Stimulated activated effector memory CD8-positive, alpha-beta T cell treated with anti-CD3 and anti-CD28 coated beads, Interleukin-12 subunit alpha, Interleukin-12 subunit beta, amount 100 ng/mL, for 72 hours (primary cell): ENCODE measurements at places on chromosomes 13 and 19.

GRCh38 chr19:41652250-41652649 is 25.4 kb upstream of the CEACAM4 start:
- no peak for DNase-seq

- DNase-seq: no peak
Measured at GRCh38 chr19:33133438-33134031, 1.6 kb downstream of the WDR88 start.

GRCh38 chr19:18205200-18205892 is 1.5 kb upstream of the RAB3A start:
- DNase-seq: peak; percentile 46

DNA sequence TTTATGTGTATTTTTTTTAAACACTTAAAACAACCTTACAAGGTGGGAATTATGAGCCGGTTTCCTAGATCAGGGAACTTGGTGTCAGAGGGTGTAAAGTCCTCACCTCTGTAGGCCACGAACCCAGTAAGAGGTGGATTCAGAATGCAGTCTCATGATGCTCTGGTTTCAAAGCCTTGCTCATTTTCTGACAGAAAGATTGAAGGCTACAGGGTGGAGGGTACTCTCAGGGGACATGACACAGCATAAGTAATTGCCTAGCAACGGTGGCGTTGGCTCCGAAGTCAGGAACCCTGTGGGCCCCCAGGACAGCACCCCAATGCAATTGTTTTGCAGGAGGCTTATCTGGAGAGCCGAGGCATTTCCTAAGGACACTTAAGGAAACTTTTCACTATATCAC is 794.7 kb downstream of the EFNB2 start:
- no peak for DNase-seq

- no peak for DNase-seq
Measured at GRCh38 chr19:40525234-40526051, 51.2 kb upstream of the SHKBP1 start.

DNA sequence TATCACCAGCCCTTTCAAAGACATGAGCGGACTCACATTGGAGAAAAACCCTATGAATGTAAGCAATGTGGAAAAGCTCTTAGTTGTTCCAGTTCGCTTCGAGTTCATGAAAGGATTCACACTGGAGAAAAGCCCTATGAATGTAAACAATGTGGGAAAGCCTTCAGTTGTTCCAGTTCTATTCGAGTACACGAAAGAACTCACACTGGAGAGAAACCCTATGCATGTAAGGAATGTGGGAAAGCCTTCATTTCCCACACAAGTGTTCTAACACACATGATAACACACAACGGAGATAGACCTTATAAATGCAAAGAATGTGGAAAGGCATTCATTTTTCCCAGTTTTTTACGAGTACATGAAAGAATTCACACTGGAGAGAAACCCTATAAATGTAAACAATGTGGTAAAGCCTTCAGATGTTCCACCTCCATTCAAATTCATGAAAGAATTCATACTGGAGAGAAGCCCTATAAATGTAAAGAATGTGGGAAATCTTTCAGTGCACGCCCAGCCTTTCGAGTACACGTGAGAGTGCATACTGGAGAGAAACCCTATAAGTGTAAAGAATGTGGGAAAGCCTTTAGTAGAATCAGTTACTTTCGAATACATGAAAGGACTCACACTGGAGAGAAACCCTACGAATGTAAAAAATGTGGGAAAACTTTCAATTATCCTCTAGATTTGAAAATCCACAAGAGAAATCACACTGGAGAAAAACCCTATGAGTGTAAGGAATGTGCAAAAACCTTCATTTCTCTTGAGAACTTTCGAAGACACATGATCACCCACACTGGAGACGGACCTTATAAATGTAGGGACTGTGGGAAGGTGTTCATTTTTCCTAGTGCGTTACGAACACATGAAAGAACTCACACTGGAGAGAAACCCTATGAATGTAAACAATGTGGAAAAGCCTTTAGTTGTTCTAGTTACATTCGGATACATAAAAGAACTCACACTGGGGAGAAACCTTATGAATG is 17.6 kb downstream of the ZNF791 start:
- no peak for DNase-seq

DNA sequence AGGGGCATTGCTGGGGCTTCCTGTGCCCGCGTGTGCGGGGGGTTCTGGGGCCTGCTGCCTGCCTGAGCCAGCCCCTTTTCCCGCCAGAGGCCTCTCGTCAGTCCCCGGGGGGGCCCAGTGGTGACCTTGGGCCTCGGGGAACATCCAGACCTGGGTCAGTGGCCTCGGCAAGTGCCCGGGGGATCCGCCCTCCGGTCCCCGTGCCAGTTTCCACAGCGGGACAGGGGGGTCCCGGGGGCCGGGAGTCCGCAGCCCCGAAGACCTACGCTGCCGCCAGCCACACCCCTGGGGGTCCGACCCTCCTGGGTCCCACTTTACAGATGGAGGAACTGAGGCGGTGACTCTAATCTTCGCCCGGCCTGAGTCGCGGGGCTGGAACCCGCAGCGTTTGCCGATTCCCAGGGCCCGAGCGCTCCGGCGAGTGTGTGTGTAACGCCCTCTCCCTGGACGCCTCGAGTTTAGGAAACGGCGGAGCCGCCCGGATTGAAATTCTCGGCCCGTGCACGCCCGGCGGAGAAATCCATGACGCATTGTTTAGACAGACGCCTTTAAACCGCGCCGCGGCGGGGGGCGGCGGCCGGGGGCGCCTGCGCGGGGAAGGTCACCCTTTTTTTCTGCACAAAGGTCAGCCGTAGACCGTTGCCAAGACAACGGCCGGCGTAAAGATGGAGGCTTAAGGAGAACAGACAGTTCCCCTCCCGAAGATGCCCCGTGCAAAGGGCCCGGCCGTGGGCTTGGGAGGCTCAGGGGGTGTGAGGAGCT is 39.3 kb downstream of the EFNA2 start:
- DNase-seq: no peak

DNA sequence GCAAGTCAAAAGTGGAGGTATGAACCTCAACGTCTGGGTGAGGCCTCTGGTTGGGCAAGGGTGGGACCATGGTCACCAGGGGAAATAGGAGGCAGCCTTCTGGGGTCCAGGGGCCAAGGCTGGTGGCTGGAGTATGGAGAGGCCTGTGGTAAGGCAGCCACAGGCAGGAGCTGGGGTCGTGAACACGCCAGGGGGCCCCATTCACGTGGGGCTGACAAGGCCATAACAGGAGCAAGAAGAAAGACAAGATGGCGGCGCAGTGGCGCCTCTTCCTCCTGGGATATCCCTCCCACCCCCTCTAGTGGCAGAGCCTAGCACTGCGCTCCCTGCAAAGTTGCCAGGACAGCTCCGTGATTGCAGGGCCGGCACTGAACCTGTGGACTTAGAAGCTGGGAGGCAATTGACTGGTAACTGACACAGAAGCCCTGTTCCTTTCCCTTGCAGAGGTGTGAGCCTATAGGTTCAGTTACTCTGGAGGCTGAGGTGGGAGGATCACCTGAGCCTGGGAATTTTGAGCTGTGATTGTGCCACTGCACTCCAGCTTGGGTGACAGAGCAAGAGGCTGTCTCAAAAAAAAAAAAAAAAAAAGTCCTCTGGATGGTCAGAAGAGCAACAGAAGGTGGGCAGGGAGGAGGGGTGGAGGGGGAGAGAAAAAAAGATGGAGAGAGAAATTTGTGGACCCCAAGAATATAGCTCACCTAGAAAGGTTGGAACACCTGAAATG is 19.7 kb upstream of the EDDM13 start:
- peak; percentile 90 for DNase-seq

DNA sequence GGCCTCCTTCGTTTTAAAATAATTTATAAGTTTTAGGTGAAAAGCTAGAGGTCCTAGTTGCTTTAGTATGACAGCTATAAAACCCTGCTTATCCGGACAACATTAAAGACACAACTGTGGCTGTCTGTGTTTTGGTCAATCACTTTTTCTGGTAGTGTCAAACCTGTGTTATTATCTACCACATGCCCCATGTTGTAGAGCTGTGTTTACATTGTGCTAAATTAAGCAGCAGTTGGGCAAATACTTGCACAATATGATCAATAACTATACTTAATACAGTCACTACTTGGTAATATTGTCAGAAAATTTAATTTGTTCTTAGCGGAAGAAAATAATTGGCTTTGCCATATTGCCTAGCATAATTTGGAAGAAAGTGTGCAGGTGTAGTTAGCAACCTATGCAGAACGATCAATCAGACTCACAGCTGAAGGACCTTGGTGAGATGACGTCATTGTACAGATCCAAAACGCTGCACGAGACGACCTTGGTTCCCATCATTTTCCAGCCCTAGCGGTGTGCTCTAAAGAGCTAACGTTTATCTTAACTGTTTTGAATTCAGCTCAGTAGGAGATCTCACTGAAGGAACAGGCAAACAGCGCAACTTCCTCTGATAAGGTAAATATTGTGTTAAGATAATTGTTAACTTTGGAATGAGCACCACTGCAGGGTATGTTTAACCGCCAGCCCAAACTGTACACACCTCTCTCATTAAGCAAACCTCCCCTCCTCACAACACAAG is 476.6 kb downstream of the IRS2 start:
- no peak for DNase-seq

DNA sequence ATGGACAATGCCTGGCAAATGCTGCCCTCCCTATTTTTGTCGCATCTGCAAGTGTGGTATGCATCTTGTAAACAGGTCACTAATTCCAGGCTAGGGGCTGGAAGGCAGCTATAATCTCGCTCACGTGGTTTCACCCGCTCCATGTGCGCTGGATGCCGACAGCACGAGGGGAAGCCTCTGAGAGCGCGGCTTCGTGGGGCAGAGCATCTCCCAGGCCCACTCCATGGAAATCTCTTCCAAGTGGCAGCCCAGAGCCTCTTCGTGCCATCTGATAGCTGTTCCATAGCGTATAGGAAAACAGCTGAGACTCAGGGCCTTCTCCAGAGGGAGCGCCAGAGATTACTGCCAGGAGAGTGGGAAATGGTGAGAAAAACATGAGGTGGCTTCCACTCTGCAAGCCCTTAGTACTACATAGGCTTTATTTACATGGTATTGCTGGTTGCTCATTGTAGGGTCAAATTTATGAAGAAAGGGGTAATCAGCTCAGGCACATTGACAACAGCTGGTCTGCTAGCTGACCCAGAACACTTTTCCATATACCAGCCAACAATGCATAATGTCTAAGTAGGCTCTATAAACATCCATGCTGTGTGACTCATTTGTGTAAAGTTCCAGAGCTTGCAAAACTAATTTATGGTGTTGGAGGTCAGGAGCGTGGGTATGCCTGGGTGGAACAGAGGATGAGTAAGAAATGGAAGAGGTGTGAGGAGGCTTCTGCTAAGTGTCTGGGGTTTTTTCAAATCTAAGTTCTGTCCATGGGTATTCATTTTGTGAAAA is 165.2 kb downstream of the SHISA2 start:
- no peak for DNase-seq

DNA sequence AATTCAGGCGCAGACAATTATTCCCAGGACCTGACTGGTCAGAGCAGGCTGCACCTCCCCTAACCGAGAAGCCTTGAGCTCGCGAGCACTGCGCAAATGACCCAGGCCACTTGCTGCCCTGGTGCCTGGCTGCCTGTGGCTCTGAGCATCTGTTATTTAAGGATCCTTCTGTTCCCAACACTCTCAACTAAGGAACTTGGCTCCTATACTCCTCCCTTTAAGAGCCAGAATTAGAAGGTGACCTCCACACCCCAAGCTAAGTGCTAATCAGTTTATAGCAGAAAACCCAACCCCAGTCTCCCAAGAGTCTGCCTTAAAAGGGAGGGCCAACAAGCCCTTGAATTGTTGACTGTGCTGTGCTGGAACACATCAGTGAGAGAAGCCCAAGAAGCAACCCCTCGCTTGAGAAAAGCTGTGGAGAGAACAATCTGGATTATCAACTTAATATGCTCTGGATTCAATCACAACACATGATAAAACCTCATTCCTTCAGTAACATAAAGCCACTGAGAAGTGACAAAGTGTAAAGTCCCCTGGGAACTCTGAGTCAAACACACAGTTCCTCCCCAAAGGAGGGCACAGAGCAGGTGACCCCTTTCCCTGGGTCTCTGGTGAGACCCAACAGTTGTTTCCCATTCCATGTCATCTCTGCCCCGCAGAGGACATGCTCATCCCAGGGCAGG is 14.6 kb downstream of the AKAP8L start:
- no peak for DNase-seq

- DNase-seq: no peak
Measured at GRCh38 chr13:85266771-85267170, 532.4 kb downstream of the SLITRK6 start.

DNA sequence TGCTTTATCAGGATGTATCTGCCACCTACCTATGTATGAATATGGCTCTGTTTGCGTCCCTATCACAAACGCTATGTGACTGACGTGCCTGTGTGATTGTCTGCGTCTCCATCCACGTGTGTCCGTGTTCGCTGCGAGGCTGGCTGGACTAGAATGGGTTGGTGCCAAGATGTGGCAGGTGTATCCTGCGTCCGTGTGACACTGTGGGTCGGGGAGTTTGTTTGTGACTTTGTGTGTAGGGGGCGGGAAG is 6.7 kb upstream of the HOOK2 start:
- no peak for DNase-seq

- DNase-seq: no peak
Measured at GRCh38 chr19:6856749-6857372, 30.5 kb upstream of the ADGRE1 start.

DNA sequence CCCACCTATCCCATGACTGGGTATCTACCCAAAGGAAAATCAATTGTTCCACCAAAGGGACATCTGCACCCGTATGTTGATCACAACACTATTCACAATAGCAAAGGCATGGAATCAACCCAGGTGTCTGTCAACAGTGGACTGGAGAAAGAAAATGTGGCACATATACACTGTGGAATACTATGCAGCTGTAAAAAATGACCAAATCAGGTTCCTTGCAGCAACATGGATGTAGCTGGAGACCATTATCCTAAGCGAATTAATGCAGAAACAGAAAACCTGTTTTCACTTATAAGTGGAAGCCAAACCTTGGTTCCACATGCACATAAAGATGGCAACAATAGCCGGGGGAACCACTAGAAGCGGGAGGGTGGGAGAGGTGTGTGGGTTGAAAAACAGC is 228.6 kb downstream of the UQCRFS1 start:
- no peak for DNase-seq

GRCh38 chr19:35793381-35794165 is 18.2 kb downstream of the ARHGAP33 start:
- no peak for DNase-seq

DNA sequence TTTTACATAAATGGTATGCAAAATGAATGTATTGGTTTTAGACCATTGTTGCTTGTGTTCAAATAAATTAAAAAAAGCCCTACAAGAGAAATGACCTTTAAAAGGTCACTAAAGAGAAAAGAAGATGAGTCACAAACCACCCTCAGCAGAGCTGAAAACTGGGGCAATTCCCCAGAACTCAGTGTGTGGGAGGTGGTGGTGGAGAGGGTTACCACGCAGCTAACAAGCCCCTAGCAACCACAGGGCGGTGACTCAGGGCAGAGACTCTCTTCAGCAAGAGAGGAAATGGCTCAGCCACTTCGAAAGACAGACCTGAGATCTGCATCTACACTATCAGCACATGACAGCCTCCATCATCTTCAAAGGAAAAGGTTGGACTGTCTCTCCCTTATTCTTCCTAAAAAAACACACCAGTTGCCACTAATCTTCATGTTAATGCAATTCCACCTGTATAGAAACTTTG is 29.4 kb upstream of the NDFIP2 start:
- DNase-seq: peak; percentile 70

- DNase-seq: no peak
Measured at GRCh38 chr13:25406377-25406776, 34.6 kb downstream of the ATP8A2 start.

GRCh38 chr19:18683958-18684641 is 620 bp downstream of the CRTC1 start:
- DNase-seq: no peak
